ENCODE measurements at places on chromosomes 5 and 9.

DNA sequence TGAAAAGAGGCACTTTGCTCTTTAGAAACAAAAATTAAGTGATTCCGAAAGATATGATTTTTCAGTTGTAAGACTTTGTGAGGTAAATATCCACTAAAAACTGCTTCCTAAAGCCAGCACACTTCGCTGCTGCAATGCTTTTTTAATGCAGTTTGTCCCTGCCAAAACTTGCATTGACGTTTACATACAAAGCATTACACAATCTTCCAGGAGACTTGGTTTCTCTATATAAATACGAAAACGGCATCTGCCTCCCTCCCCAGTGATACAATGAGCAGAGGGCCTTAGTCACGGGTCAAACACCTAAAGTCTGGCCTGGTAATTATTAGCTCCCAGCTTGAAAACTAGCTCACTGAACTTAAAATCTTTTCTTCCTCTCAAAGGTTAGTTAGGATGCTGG is 170.7 kb downstream of the TSSK1B start:
- no peak for DNase-seq

- no peak for DNase-seq
Measured at GRCh38 chr5:138482638-138483037, 17.4 kb downstream of the EGR1 start.

DNA sequence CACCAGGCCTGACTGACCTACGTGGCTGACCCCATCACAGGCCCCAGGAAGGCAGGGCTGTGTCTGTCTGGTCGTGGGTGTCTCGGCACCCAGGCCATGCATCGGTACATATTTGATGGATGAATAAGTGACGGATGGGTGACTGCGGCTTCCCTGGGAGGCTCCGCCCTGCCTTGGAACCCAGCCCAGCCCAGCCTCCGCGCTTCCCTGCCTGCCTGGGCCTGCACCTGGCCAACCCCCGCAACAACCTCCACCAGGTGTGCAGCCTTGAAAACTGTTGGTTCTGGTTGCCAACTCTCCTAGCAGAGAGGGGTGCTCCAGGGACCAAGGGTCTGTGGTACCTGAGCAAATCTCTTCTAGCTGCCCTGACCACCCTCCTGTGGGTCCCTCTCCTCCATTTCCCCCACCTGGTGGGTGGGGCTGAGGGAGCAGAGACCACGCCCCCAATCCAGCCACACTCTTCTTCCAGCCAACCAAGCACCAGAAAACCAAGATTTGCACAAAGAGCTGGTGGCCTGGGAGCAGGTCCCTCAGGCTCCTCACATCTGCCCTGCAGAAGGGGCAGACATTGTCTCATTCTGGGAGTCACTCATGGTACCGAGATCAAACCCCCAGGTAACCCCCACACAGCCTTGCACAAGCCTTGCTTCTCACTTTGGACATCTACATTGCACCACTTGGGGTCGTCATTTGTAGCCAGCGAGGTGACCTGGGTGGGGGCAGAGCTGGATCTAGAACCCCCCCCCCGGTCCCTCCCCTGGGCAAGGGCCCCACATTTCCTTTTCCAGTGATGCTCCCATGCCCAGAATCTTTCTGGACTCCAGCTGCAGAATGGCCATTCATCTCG is 100.6 kb upstream of the IER5L start:
- DNase-seq: no peak

DNA sequence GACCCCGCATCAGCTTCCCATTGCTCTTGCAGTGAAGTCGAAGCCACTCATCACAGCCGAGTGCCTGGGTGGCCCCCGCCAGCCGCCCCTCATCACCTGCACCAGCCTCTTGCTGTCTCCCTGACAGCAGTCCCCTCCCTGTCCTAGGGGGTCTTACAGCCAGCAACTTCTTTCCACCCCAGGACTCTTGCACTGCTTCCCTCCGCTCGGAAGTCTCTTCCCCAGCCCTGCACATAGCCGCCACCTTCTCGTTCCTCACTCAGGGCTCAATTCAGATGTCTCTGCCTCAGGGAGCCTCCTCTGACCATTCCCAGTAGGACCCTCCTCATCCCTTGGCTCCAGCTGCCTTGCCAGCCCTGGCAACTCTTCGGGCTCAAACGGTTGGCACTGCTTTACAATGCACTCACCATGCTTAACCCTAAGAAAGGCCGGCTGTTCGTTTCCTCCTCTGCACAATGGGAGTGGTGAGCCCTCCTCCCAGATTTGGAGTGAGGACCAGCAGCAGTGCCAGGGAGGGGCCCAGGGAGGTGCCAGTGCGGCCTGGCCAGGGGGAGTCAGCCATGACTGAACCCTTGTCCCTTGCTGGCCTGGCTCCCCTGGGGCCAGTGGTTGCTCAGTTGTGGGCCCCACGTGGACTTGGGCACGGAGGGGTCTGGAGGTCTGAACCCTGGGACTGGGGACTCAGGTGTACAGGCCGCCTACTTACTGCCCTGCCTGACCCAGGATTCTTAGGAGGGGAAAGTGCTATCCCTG is 6.1 kb downstream of the TCF7 start:
- no peak for DNase-seq

GRCh38 chr9:99980598-99980997 is 74.1 kb downstream of the STX17 start:
- DNase-seq: no peak
